ENCODE measurements at places on chromosomes 12 and 14. TPM values are rescaled to one million over a fixed set of nuclear protein-coding genes. Genes with fewer than 3 reads are reported as not detected.

The MYO1H gene
- 0.64 TPM for total RNA-seq

The PGAM5 gene
- 25.4 TPM for total RNA-seq

The DLK1 gene
- total RNA-seq: not detected

The CHMP4A gene
- 48.0 TPM for total RNA-seq

The KLHL33 gene
- 0.29 TPM for total RNA-seq

The PAPLN gene
- total RNA-seq: 20.2 TPM

The RDH12 gene
- total RNA-seq: 0.20 TPM

The C1QL4 gene
- total RNA-seq: not detected

The GPRC5D gene
- not detected for total RNA-seq

The IRAK3 gene
- 44.6 TPM for total RNA-seq

The KERA gene
- total RNA-seq: not detected

The ANO4 gene
- 0.38 TPM for total RNA-seq

The KRT74 gene
- total RNA-seq: not detected

The CLEC4A gene
- total RNA-seq: 8.3 TPM

The AKAP6 gene
- 7.7 TPM for total RNA-seq

The APOF gene
- not detected for total RNA-seq

The MSI1 gene
- total RNA-seq: 0.46 TPM

The PELI2 gene
- total RNA-seq: 25.7 TPM

The HOXC11 gene
- total RNA-seq: not detected

The RIN3 gene
- total RNA-seq: 56.0 TPM

The RNASE4 gene
- total RNA-seq: 42.5 TPM

The TAS2R30 gene
- 2.9 TPM for total RNA-seq

The CISTR gene
- total RNA-seq: not detected

The OVCH1 gene
- total RNA-seq: 2.0 TPM

The NR1H4 gene
- not detected for total RNA-seq

The METTL17 gene
- 51.0 TPM for total RNA-seq

The MOK gene
- total RNA-seq: 6.3 TPM

The CLEC7A gene
- total RNA-seq: 51.1 TPM

The C12orf54 gene
- not detected for total RNA-seq

The TAPBPL gene
- 28.4 TPM for total RNA-seq

The ST8SIA1 gene
- 8.5 TPM for total RNA-seq

The ADCK1 gene
- total RNA-seq: 8.5 TPM

The GNB3 gene
- 0.32 TPM for total RNA-seq

The TMTC1 gene
- 37.4 TPM for total RNA-seq

The EIF2S3B gene
- total RNA-seq: 0.52 TPM

The FBLN5 gene
- total RNA-seq: 245 TPM

The GPX2 gene
- 0.69 TPM for total RNA-seq

The SRGAP1 gene
- total RNA-seq: 11.4 TPM

The TAS2R7 gene
- total RNA-seq: not detected

The P2RX7 gene
- total RNA-seq: 20.1 TPM

The IFT81 gene
- 7.3 TPM for total RNA-seq

The TTC9 gene
- total RNA-seq: 6.7 TPM
